ENCODE measurements at places on chromosomes 6 and 20. TPM values are rescaled to one million over a fixed set of nuclear protein-coding genes. Genes with fewer than 3 reads are reported as not detected.
A peak's percentile ranks its signal among the peaks of the same experiment; 100 is the strongest.

GRCh38 chr6:110882274-110882619 is 7.7 kb downstream of the AMD1 start:
- peak overlapping the region; percentile 47 for H3K27ac ChIP-seq
- peaks cover 49% of the 10 kb centered on the region for H3K4me1 ChIP-seq
- no peaks in the 10 kb centered on the region for H3K27me3 ChIP-seq
- no peak overlapping the region for H3K4me3 ChIP-seq

DNA sequence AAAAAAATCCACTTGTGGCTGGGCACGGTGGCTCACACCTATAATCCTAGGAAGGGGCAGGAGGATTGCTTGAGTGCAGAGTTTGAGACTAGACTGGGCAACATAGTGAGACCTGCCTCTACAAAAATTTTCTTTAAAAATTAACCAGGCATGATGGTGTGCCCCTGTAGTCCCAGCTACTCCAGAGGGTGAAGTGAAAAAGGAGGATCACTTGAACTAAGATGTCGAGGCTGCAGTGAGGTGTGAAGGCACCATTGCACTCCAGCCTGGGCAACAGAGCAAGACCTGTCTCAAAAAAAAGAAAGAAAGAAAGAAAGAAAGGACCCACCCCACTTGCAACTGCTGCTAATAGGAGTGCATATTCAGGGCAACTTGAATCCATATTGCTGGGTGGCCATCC is 13.7 kb upstream of the SNX3 start:
- H3K4me3 ChIP-seq, result no peak overlapping the region
- H3K4me1 ChIP-seq, result peaks cover 6% of the 10 kb centered on the region
- no peaks in the 10 kb centered on the region for H3K36me3 ChIP-seq
- no peak overlapping the region for H3K27ac ChIP-seq
- H3K27me3 ChIP-seq, result no peaks in the 10 kb centered on the region

- no peak overlapping the region for H3K27ac ChIP-seq
- no peak for DNase-seq
- H3K36me3 ChIP-seq, result no peaks in the 10 kb centered on the region
- H3K4me3 ChIP-seq, result no peak overlapping the region
- H3K4me1 ChIP-seq, result peaks cover 3% of the 10 kb centered on the region
Observed at GRCh38 chr6:30951907-30952469, 11.2 kb downstream of the MUCL3 start.

DNA sequence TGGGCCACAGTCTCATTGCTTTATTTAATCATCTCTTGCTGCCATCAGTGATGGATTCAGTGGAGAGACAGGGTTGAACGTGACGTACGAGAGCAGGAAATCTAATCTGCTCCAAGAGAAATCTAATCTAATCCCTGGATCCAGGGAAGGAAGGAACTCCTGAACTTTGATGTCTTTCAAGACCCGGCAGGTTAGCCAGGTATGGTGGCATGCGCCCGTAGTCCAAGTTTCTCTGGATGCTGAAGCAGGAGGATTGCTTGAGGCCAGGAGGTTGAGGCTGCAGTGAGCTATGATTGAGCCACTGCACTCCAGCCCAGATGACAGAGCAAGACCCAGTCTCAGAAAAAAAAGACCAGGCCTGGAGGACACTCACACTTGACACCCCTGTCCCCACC is 11.4 kb upstream of the PGC start:
- no peaks in the 10 kb centered on the region for H3K4me1 ChIP-seq
- no peak for DNase-seq
- H3K27me3 ChIP-seq, result peaks cover 15% of the 10 kb centered on the region
- H3K27ac ChIP-seq, result no peak overlapping the region
- no peaks in the 10 kb centered on the region for H3K36me3 ChIP-seq
- no peak overlapping the region for H3K4me3 ChIP-seq

- no peaks in the 10 kb centered on the region for H3K36me3 ChIP-seq
- peak overlapping the region; percentile 56 for H3K27ac ChIP-seq
- DNase-seq, result no peak
- peaks cover 2% of the 10 kb centered on the region for H3K27me3 ChIP-seq
- peaks cover 32% of the 10 kb centered on the region for H3K4me1 ChIP-seq
Observed at GRCh38 chr6:162702446-162702845, 25.1 kb downstream of the PRKN start.

DNA sequence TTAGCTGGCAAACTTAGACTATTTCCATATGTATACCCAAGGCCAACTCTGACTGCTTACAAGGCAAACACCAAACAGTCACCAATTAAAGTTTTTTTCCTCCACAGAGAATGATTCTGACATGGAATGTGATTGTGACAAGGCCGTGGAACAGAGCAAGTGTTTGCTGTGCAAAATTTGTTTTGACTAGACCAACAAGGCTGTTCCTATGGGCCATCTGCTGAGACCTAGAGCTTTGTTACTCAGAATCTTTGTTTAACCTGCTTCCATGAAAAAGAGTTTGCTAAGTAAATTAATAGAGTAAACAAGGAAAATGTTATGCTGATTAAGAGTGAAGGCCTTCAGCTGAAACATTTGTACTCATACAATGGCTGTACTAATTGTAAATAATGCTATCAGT is 51.6 kb upstream of the IMPG1 start:
- H3K4me3 ChIP-seq, result no peak overlapping the region
- H3K27me3 ChIP-seq, result no peaks in the 10 kb centered on the region
- H3K36me3 ChIP-seq, result peaks cover 2% of the 10 kb centered on the region
- H3K27ac ChIP-seq, result peak overlapping the region; percentile 5
- H3K4me1 ChIP-seq, result peaks cover 21% of the 10 kb centered on the region

- peaks cover 49% of the 10 kb centered on the region for H3K27me3 ChIP-seq
- peak within 1 kb of the TSS; percentile 71 for H3K4me3 ChIP-seq
- peaks cover 7% of the 10 kb centered on the region for H3K4me1 ChIP-seq
Observed at GRCh38 chr6:166167801-166168615, at the start of gene TBXT. TSS of gene TBXT (minus strand) at chr6:166167851. CDS start at chr6:166167591, 260 bp downstream.

- peak overlapping the region; percentile 44 for H3K4me3 ChIP-seq
- peaks cover 13% of the 10 kb centered on the region for H3K4me1 ChIP-seq
- no peaks in the 10 kb centered on the region for H3K27me3 ChIP-seq
- DNase-seq, result no peak
- peaks cover 1% of the 10 kb centered on the region for H3K36me3 ChIP-seq
Observed at GRCh38 chr6:73655341-73655917, 1.6 kb upstream of the SLC17A5 start.

- H3K4me3 ChIP-seq, result no peak overlapping the region
- peak overlapping the region; percentile 99 for H3K27ac ChIP-seq
- DNase-seq, result no peak
- peaks cover 4% of the 10 kb centered on the region for H3K36me3 ChIP-seq
Observed at GRCh38 chr6:167850782-167851181, 24.1 kb downstream of the AFDN start.

GRCh38 chr6:224350-224749 is 67.9 kb upstream of the DUSP22 start:
- H3K27me3 ChIP-seq, result peaks cover 4% of the 10 kb centered on the region
- no peaks in the 10 kb centered on the region for H3K36me3 ChIP-seq
- H3K27ac ChIP-seq, result no peak overlapping the region
- no peak for DNase-seq

DNA sequence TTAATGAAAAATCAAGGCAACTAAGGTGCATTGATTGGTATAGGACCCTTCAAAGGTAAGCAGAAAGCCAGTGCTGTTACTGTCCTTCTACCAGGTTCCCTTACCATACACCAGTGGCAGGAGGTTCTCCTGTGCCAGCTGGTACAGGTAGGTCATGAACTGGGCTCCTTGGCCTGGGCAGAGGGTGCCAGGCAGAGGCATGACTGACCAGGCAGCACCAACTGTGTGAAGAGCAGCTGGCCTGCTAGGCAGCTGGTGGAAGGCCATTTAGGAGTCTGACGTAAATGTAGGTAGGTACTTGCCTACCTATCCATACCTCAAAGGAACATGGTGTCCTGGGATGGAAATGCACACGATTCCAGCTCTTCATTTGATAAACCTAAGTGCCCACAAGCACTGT is 23.3 kb downstream of the PCNA start:
- H3K27me3 ChIP-seq, result no peaks in the 10 kb centered on the region
- H3K4me1 ChIP-seq, result peaks cover 2% of the 10 kb centered on the region
- no peak overlapping the region for H3K4me3 ChIP-seq
- peaks cover 20% of the 10 kb centered on the region for H3K36me3 ChIP-seq
- no peak for DNase-seq

DNA sequence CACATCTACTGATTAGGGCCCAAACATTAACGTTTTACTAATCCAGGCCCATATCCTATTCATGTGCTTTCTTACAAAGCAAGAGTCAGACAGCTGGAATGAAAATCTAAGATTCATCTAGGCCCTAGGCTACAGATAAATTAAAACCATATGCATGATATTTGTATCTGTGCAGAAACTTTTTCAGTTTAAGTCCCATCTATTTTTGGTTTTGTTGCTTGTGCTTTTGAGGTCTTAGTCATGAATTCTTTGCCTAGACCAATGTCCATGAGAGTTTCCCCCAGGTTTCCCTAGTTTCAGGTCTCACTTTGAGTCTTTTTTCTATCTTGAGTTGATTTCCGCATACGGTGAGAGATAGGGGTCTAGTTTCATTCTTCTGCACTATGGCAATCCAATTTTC is 20.2 kb downstream of the ADNP start:
- H3K27ac ChIP-seq, result peak overlapping the region; percentile 88
- H3K27me3 ChIP-seq, result no peaks in the 10 kb centered on the region
- peaks cover 55% of the 10 kb centered on the region for H3K4me1 ChIP-seq
- no peak overlapping the region for H3K4me3 ChIP-seq

- peaks cover 3% of the 10 kb centered on the region for H3K4me1 ChIP-seq
- peak within 1 kb of the TSS; percentile 63 for H3K27ac ChIP-seq
- H3K4me3 ChIP-seq, result peak within 1 kb of the TSS; percentile 85
Observed at GRCh38 chr6:131807644-131808459, at the start of gene ENPP1. TSS of gene ENPP1 (plus strand) at chr6:131808020. CDS start at chr6:131808036, 16 bp downstream.

GRCh38 chr6:27091661-27092315 is 155.7 kb upstream of the PRSS16 start:
- H3K36me3 ChIP-seq, result no peaks in the 10 kb centered on the region
- H3K27ac ChIP-seq, result peak overlapping the region; percentile 94
- no peak for DNase-seq
- peaks cover 45% of the 10 kb centered on the region for H3K27me3 ChIP-seq

GRCh38 chr6:158758451-158758860 is 60.7 kb downstream of the EZR start:
- no peak overlapping the region for H3K4me3 ChIP-seq
- DNase-seq, result no peak
- H3K4me1 ChIP-seq, result peaks cover 28% of the 10 kb centered on the region
- H3K27ac ChIP-seq, result peak overlapping the region; percentile 9
- peaks cover 2% of the 10 kb centered on the region for H3K36me3 ChIP-seq

- H3K4me1 ChIP-seq, result peaks cover 1% of the 10 kb centered on the region
- peaks cover 39% of the 10 kb centered on the region for H3K27me3 ChIP-seq
- H3K36me3 ChIP-seq, result no peaks in the 10 kb centered on the region
- DNase-seq, result no peak
- peak overlapping the region; percentile 70 for H3K4me3 ChIP-seq
- H3K27ac ChIP-seq, result no peak overlapping the region
Observed at GRCh38 chr20:17505636-17506517, 25.3 kb downstream of the BFSP1 start.

- no peaks in the 10 kb centered on the region for H3K4me1 ChIP-seq
- peaks cover 3% of the 10 kb centered on the region for H3K36me3 ChIP-seq
- DNase-seq, result no peak
- no peak overlapping the region for H3K4me3 ChIP-seq
- H3K27me3 ChIP-seq, result no peaks in the 10 kb centered on the region
Observed at GRCh38 chr6:83370567-83370966, 60.3 kb downstream of the ME1 start.

DNA sequence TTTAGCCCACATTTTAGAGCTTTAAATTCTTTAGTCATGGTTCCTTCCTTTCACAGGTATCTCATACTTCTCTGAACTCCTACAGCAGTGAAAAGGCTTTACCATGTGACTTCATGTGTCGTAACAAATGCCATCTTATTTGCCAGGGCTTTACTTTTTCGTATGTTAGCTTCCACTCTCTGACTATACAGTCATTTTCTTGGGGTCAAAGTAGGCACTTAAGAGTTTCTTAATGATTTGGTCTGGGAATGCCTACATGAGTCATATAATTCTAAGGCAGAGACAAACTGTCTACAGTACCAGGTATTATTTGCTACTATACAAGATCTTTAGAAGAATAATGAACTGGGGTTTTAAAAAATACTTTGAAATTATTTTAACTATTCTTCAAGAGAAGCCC is 15.0 kb downstream of the RAB23 start:
- no peaks in the 10 kb centered on the region for H3K27me3 ChIP-seq
- no peak overlapping the region for H3K4me3 ChIP-seq
- DNase-seq, result no peak
- peaks cover 8% of the 10 kb centered on the region for H3K36me3 ChIP-seq
- H3K27ac ChIP-seq, result peak overlapping the region; percentile 39
- H3K4me1 ChIP-seq, result peaks cover 16% of the 10 kb centered on the region

- no peak for DNase-seq
- H3K4me1 ChIP-seq, result no peaks in the 10 kb centered on the region
- H3K4me3 ChIP-seq, result no peak overlapping the region
- no peaks in the 10 kb centered on the region for H3K27me3 ChIP-seq
- no peak overlapping the region for H3K27ac ChIP-seq
Observed at GRCh38 chr6:16496210-16496609, 257.8 kb downstream of the GMPR start.

- no peak for DNase-seq
- no peak overlapping the region for H3K4me3 ChIP-seq
Observed at GRCh38 chr6:106530502-106530901, 98.8 kb downstream of the RTN4IP1 start.

DNA sequence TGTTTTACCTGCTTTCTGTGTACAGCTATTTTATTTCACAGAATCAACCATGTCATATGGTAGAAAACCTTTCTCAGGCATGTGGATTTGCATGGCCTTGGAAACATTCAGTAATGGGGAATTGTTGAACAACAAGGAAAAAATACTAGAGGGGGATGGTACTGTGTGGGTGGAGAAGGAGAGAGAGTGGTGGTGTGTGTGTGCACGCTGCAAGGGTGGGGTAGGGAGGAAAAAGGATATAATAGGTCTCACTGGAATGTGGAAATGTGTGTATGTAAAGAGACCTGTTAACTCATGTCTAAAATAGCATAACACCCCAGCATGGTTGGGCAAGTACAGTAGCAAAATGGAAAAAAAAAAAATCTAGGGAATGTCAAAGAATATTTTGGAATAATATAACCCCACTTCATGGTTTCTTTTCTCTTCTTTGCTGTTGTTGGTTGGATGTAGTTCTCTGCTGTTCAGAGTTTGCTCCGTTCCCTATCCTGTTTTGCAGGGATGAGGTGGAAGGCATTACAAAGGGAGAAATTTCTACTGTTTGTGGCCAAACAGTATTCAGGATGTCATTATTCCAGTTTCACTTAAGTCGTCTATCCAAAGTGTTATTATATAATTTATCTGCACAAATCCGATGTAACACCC is 93.9 kb upstream of the CITED2 start:
- H3K27me3 ChIP-seq, result no peaks in the 10 kb centered on the region
- DNase-seq, result no peak
- peaks cover 4% of the 10 kb centered on the region for H3K4me1 ChIP-seq
- H3K4me3 ChIP-seq, result no peak overlapping the region

Gene TREML1
- total RNA-seq, result not detected

Gene MEP1A
- 4.1 TPM for total RNA-seq

Gene HNF4A
- total RNA-seq, result 71.1 TPM

Gene ULBP3
- total RNA-seq, result 16.2 TPM

Gene KCNK15
- total RNA-seq, result 0.27 TPM

Gene SIRPA
- total RNA-seq, result 16.2 TPM

Gene NOTCH4
- total RNA-seq, result 4.7 TPM

Gene OXT
- not detected for total RNA-seq

Gene TEAD3
- total RNA-seq, result 43.4 TPM

Gene TAF8
- total RNA-seq, result 38.9 TPM

Gene NDUFAF5
- 41.5 TPM for total RNA-seq

Gene NRSN1
- not detected for total RNA-seq
